GM23248 (cell line): ENCODE measurements at places on chromosomes 1 and 21. TPM values are rescaled to one million over a fixed set of nuclear protein-coding genes. Genes with fewer than 3 reads are reported as not detected.

FRRS1 gene
- polyA plus RNA-seq = 0.10 and 0.13 TPM in 2 replicates

POLR3GL gene
- polyA plus RNA-seq = 34.7 and 37.9 TPM in 2 replicates

- peak; percentile 91 for DNase-seq
Observed at GRCh38 chr21:35932232-35932911, 128.0 kb downstream of the SETD4 start.

GRCh38 chr21:29064850-29065481, 8.5 kb downstream of the CCT8 start:
- no peak for DNase-seq

- no peak for DNase-seq
Observed at GRCh38 chr1:94031591-94031990, 89.4 kb downstream of the ABCA4 start.

- no peak for DNase-seq
Observed at GRCh38 chr1:59098655-59099054, 198.2 kb upstream of the FGGY start.

- peak; percentile 90 for DNase-seq
Observed at GRCh38 chr1:154445040-154445472, 39.9 kb downstream of the IL6R start.

DNA sequence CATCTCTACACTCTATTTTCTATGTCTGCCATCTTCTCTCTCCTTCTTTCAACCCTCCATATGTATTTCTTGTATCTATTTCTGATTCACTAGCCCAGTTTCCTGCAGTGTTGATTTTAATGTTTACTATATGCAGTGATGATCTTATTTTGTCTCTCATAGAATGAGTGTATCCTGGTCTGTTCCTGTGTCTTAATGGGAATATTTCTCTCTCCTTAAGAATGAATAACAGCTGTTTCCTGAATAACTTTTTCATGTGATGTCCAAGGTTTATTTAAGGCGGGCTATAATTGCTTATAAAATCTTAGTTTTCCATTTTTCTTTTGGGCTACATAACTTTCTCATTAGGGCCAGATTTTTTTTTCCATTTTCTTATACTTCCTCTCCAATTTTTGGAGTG, 144.5 kb downstream of the C1orf21 start:
- peak; percentile 8 for DNase-seq

- DNase-seq = no peak
Observed at GRCh38 chr21:29321932-29322928, 23.5 kb downstream of the BACH1 start.

- peak; percentile 39 for DNase-seq
Observed at GRCh38 chr1:212467843-212468482, 35.2 kb downstream of the NENF start.

DNA sequence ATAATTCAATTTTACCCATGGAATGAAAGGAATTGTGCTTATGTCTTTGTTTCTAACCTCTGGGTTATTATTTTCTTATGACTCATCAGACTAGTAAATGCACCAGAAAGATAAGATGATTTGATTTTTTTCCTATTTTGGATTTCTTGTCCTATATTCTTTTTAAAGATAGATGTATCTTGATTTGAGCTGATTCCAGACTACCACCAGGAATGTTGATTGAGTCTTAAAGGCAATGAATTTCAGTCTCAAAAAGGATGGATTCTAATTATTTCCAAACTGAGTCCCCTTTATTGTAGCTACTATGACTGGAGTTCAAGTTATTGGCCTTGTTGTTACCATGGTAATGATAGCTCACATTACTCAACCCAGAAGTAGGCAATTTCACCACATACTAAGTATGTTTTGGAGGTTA, 95.8 kb upstream of the RGS4 start:
- peak; percentile 90 for DNase-seq

GRCh38 chr1:88421997-88422396, 262.1 kb upstream of the PKN2 start:
- DNase-seq = no peak
